ENCODE measurements at places on chromosomes 5 and 9. TPM values are rescaled to one million over a fixed set of nuclear protein-coding genes. Genes with fewer than 3 reads are reported as not detected.

The CDH9 gene
- polyA plus RNA-seq = not detected

The OTULINL gene
- polyA plus RNA-seq = 0.62 TPM

The FREM1 gene
- 0.60 TPM for polyA plus RNA-seq

The DCAF12 gene
- 20.8 TPM for polyA plus RNA-seq

The CDC20B gene
- 0.03 TPM for polyA plus RNA-seq

The ZER1 gene
- 30.9 TPM for polyA plus RNA-seq

GRCh38 chr5:115209279-115209678 is 39.6 kb upstream of the TRIM36 start:
- no peak overlapping the region for H3K4me3 ChIP-seq
- no peaks in the 10 kb centered on the region for H3K27me3 ChIP-seq
- no peaks in the 10 kb centered on the region for H3K4me1 ChIP-seq
- H3K36me3 ChIP-seq = peaks cover 20% of the 10 kb centered on the region

GRCh38 chr5:135183464-135183863 is 149.4 kb upstream of the PITX1 start:
- H3K27me3 ChIP-seq = no peaks in the 10 kb centered on the region
- H3K4me1 ChIP-seq = no peaks in the 10 kb centered on the region
- no peaks in the 10 kb centered on the region for H3K36me3 ChIP-seq
- no peak overlapping the region for H3K27ac ChIP-seq

DNA sequence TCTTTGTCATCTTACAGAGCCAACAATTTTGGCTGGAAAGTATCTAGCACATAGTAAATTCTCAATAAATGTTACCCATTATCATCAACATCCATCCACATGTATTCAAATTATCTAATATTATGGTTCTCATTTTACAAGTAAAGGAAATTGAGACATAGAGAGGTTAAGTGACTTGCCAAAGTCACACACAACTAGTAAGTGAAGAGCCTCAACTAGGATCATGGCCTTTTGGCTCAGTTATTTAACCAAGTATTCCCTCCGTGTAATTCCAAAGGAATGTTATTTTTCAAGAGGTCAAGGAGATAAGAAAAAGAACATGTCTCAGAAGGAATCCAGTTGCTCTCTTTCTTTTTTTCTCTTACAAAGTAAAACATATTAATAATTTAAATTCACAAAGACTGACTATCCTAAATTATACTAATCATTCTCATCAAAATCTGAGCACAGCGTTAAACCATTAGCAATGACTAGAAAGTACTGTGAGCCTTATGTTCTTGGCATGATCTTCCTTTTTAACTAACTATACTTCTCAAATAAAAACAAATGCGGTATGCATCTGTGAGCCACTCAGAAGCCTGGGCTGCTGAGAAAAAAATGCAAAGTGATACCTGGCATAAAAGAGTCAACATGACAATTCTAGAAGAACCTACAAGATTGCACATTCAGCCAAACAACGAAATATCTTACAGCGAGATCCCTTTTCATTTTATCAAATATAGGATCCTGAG is 350.9 kb downstream of the GLIS3 start:
- H3K4me3 ChIP-seq = no peak overlapping the region
- H3K36me3 ChIP-seq = no peaks in the 10 kb centered on the region
- H3K27ac ChIP-seq = no peak overlapping the region
- no peaks in the 10 kb centered on the region for H3K27me3 ChIP-seq
- no peak for DNase-seq
- peaks cover 6% of the 10 kb centered on the region for H3K4me1 ChIP-seq

DNA sequence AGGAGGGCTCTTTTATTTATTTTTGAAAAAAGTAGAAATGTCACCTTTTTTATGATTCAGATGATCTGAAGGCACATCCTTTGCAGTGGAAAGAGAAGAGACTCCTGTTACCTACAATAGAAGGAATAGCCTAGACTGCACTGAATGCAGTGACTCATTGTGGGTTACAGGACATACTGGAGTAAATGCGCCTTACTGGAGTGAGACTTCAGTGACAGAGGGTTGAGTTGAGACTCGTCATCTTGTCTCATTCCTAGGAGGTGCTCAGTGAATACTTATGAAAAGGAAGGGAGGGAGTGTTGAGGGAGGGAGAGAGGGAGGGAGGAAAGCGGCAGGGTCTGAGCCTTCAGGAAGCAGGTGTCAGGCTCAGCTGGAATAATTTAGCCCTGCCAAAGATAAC is 25.2 kb downstream of the ANKRA2 start:
- DNase-seq = no peak
- no peaks in the 10 kb centered on the region for H3K4me1 ChIP-seq
- no peaks in the 10 kb centered on the region for H3K36me3 ChIP-seq
- no peak overlapping the region for H3K27ac ChIP-seq
- H3K4me3 ChIP-seq = no peak overlapping the region
- H3K27me3 ChIP-seq = no peaks in the 10 kb centered on the region

GRCh38 chr5:81751836-81752643 is 1.1 kb upstream of the SSBP2 start:
- peak overlapping the region; percentile 95 for H3K27ac ChIP-seq
- no peak for DNase-seq
- H3K36me3 ChIP-seq = no peaks in the 10 kb centered on the region
- peak overlapping the region; percentile 49 for H3K4me3 ChIP-seq
- no peaks in the 10 kb centered on the region for H3K27me3 ChIP-seq
- peaks cover 10% of the 10 kb centered on the region for H3K4me1 ChIP-seq

GRCh38 chr5:59424515-59424914 is 469.0 kb downstream of the PDE4D start:
- H3K36me3 ChIP-seq = no peaks in the 10 kb centered on the region
- no peak overlapping the region for H3K4me3 ChIP-seq
- H3K27me3 ChIP-seq = no peaks in the 10 kb centered on the region
- H3K4me1 ChIP-seq = peaks cover 6% of the 10 kb centered on the region
- DNase-seq = no peak

- H3K27me3 ChIP-seq = no peaks in the 10 kb centered on the region
- H3K27ac ChIP-seq = peak overlapping the region; percentile 55
- DNase-seq = no peak
- no peak overlapping the region for H3K4me3 ChIP-seq
- H3K36me3 ChIP-seq = no peaks in the 10 kb centered on the region
- H3K4me1 ChIP-seq = peaks cover 25% of the 10 kb centered on the region
Measured at GRCh38 chr9:4137681-4138099, 162.2 kb downstream of the GLIS3 start.

DNA sequence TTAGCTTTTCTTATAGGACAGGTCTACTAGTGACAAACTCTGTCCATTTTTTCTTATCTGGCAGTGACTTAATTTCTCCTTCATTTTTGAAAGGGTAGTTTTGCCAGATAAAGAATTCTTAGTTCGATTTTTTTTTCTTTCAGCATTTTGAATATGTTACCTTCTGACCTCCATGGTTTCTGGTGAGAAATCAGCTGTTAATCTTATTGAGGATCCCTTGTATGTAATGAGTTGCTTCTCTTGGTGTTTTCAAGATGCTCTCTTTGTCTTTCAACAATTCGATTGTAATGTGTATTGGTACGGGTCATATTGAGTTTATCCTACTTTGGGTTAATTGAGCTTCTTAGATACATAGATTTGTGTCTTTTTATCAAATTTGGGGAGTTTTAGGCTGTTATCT is 12.5 kb downstream of the PAIP2 start:
- no peak for DNase-seq
- H3K4me3 ChIP-seq = no peak overlapping the region
- no peaks in the 10 kb centered on the region for H3K4me1 ChIP-seq
- H3K27me3 ChIP-seq = no peaks in the 10 kb centered on the region
- peaks cover 38% of the 10 kb centered on the region for H3K36me3 ChIP-seq

GRCh38 chr9:93624977-93625376 is 48.6 kb downstream of the PHF2 start:
- no peaks in the 10 kb centered on the region for H3K4me1 ChIP-seq
- no peaks in the 10 kb centered on the region for H3K27me3 ChIP-seq

- H3K4me3 ChIP-seq = no peak overlapping the region
- H3K27me3 ChIP-seq = peaks cover 100% of the 10 kb centered on the region
- no peaks in the 10 kb centered on the region for H3K36me3 ChIP-seq
- H3K4me1 ChIP-seq = peaks cover 3% of the 10 kb centered on the region
- no peak overlapping the region for H3K27ac ChIP-seq
Measured at GRCh38 chr5:173232499-173233346, 2.3 kb downstream of the NKX2-5 start.

GRCh38 chr5:35120715-35121114 is 73.0 kb upstream of the AGXT2 start:
- H3K27me3 ChIP-seq = no peaks in the 10 kb centered on the region
- peaks cover 13% of the 10 kb centered on the region for H3K4me1 ChIP-seq
- H3K36me3 ChIP-seq = no peaks in the 10 kb centered on the region

GRCh38 chr9:90899287-90899686 is 97.7 kb downstream of the SYK start:
- no peak overlapping the region for H3K4me3 ChIP-seq
- DNase-seq = no peak
- H3K27ac ChIP-seq = no peak overlapping the region
- no peaks in the 10 kb centered on the region for H3K27me3 ChIP-seq
- no peaks in the 10 kb centered on the region for H3K4me1 ChIP-seq

- DNase-seq = no peak
- H3K4me1 ChIP-seq = no peaks in the 10 kb centered on the region
- peak overlapping the region; percentile 56 for H3K4me3 ChIP-seq
- H3K27ac ChIP-seq = peak overlapping the region; percentile 73
Measured at GRCh38 chr5:116575326-116576052, 866 bp upstream of the SEMA6A start.

- no peak overlapping the region for H3K4me3 ChIP-seq
- peak; percentile 87 for DNase-seq
- no peaks in the 10 kb centered on the region for H3K27me3 ChIP-seq
- H3K27ac ChIP-seq = peak overlapping the region; percentile 87
- no peaks in the 10 kb centered on the region for H3K36me3 ChIP-seq
- H3K4me1 ChIP-seq = peaks cover 19% of the 10 kb centered on the region
Measured at GRCh38 chr5:173643964-173644363, 27.5 kb upstream of the BOD1 start.

DNA sequence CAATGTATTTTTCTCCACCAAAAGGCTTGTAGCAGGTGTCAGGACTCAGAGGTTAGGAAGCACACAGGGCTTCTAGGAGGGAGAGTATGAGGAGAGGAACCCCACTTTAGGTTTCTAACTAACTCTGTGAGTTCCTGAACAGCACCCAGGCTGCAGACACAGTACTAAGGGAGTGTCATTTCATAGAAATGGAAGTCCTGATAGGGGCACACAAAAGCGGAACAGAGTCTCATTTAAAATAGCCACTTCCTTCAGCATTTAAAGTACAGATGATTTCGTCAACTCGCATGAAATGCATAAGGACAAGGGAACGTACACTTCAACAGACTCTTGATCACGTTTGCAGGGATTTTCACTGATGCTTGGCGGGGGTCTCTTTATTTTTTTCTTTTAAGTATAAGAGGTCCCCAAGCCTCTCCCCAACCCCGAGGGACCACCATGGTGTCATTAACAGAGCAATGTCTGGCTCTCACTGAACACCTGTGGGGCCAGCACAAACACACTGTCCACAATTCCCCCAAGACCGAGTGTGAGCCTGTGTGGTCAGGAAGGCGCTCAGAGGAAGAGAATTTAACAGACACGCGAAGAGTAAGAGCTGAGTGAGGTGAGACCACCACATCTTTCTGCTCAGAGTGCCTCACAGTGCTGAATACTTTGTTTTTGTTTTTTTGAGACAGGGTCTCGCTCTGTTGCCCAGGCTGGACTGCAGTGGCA is 82.3 kb downstream of the SECISBP2 start:
- DNase-seq = no peak
- no peak overlapping the region for H3K27ac ChIP-seq
- H3K36me3 ChIP-seq = no peaks in the 10 kb centered on the region
- H3K4me3 ChIP-seq = no peak overlapping the region
- peaks cover 21% of the 10 kb centered on the region for H3K4me1 ChIP-seq
- no peaks in the 10 kb centered on the region for H3K27me3 ChIP-seq

DNA sequence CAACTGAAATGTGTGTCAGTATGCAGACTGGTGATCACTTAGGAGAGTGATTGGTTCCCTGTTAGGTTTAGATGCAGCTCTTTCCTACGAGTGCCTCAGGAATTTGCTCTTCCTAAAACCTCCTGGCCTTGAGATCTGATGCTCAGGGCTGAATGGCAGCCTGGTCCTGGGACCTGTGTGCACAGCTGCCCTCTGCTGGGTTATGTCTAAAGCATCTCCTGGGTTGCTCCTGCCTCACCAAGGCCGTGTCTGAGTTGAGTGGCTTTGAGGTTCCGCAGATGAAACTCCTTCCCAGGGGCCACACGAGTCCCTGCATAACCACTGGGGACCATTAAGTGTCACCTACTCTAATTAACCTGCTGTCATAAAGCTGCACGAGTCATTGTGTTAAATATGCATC is 59.5 kb downstream of the MVB12B start:
- no peak overlapping the region for H3K4me3 ChIP-seq
- H3K27me3 ChIP-seq = no peaks in the 10 kb centered on the region
- DNase-seq = no peak
- H3K27ac ChIP-seq = no peak overlapping the region
- peaks cover 15% of the 10 kb centered on the region for H3K36me3 ChIP-seq

- H3K27me3 ChIP-seq = no peaks in the 10 kb centered on the region
- H3K36me3 ChIP-seq = no peaks in the 10 kb centered on the region
- DNase-seq = no peak
- H3K27ac ChIP-seq = no peak overlapping the region
- no peaks in the 10 kb centered on the region for H3K4me1 ChIP-seq
Measured at GRCh38 chr9:135770203-135770535, 68.2 kb downstream of the KCNT1 start.

GRCh38 chr9:77898864-77899263 is 132.7 kb downstream of the GNAQ start:
- H3K4me3 ChIP-seq = no peak overlapping the region
- no peak overlapping the region for H3K27ac ChIP-seq
- DNase-seq = no peak
- H3K36me3 ChIP-seq = no peaks in the 10 kb centered on the region
- peaks cover 27% of the 10 kb centered on the region for H3K4me1 ChIP-seq

GRCh38 chr5:106661866-106662265 is 1008.9 kb downstream of the EFNA5 start:
- H3K4me1 ChIP-seq = no peaks in the 10 kb centered on the region
- H3K27ac ChIP-seq = no peak overlapping the region
- no peak for DNase-seq
- no peaks in the 10 kb centered on the region for H3K27me3 ChIP-seq
- H3K36me3 ChIP-seq = no peaks in the 10 kb centered on the region

DNA sequence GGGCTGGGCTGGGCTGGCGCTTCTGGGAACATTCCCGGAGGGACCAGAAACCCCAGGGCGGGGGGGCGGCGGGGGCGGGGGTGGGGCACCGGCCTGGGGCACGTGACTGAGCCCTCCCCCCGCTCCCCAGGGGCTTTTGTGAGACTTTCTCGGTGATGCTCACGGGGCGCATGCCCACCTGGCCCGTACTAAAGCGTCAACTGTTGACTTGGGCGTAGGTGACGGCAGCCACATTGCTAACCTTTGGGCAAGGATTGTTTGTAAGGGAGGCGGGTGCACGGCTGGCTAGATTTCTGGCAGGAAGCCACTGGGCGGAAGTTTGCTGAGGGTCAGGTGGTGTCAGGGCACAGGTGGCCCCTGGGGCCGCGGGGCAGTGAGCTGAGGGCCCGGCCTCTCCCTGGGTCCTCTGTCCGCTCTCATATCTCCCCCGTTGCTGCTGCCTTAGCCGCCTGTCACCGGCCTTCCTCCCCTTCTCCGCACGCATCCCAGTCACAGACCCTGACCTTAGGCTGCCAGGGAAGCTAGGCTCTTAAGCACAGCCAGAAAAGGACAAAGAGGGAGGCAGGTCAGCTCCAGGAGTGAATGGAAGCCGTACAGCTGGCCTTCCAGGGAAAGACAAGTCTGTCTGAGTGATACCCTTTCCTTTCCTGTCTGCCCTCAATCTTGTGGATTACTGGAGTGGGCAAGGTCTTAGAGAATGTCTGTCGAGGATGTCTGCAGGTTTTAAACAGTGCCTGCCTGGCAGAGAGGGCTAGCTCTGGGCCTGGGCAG is 812 bp downstream of the CACFD1 start:
- peaks cover 25% of the 10 kb centered on the region for H3K4me1 ChIP-seq
- peak overlapping the region; percentile 86 for H3K27ac ChIP-seq
- peak overlapping the region; percentile 85 for H3K4me3 ChIP-seq
- H3K27me3 ChIP-seq = no peaks in the 10 kb centered on the region
- peaks cover 9% of the 10 kb centered on the region for H3K36me3 ChIP-seq
